NCI-H69 (cell line): ENCODE measurements at places on chromosomes 5 and 9.

DNA sequence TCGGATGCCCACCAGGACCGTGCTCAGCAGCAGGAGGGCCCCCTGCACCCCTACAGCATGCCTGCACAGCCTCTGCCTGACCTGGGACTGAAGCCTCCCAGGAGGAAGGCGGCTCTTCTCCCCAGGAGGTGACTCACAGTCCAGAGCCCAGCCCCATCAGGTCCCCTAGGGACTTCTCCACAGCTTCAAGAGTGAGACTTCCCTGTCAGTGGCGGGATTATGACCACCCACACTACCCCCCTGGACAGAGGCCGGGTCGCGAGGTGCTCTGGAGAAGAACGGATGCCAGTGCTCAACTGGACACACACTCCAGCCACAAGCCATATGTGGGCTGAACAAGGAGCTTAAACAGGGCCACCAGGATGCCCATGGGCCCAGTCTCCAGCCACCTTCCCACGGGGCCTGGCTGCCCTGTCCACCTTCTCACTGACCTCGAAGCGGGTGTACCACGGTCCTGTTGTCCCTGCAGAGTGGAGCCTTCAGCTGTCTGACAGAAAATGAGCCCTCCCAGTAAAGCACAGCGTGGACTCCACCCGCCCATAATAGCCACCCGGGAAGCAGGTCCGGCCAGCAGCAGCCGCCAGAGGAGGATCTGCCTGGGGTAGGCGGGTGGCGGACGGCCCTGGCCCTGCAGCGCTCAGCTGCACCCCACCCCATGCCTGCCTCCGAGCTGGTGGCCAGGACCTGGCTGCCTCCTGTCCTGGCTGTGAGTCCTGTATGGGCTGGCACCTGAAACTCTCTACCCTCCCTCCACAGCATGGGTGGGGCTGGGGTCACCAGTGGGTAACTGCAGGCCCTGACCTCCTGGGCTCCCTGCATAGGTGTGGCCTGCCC, 54.7 kb downstream of the SEMA4D start:
- DNase-seq = peak; percentile 10

DNA sequence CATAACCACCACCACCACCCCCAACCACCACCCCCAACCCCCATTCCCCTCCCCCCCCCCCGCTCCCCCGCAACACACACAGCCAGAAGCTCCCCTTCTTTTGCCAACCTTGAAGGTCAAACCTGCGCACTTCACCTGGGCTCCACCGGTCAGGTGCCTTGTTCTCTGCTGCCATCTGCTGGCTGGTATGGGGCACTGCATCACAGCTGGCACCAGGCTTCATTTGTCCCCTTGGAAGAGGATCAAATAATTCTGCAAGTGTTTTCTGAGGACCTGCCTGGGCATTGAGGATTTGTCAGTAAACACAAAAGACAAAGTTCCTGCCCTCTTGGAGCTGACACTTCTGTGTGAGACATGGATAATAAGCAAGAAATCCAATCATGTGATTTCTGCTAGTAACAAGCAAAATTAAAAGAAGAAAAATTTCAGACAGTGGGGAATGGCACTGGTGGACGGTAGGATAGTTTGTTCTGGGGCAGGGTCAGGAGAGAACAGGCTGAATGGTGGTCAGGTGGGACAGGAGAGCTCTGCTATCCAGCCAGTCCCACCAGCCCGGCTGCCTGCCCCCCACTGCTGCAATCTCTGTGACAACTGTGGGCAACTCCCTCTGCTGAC, 55.6 kb upstream of the LMX1B start:
- peak; percentile 64 for DNase-seq

DNA sequence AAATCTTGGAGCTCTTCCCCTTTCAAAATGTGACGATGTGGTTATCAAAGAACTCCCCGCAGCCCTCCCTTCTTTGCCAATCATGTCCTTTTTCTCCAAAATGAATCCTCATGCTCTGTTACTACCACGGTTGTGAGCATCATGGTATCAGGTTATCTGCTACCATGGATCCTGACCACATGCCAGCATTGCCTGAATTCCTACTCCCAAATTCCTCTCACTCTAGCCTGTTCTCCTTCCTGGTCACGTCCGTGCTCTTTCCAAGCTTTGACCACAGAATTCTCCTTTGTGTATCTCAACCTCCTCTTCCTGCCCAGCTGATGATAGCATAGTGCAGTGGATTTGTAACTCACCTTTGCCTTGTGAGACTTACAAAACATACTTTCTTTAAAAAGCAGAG, 59.5 kb upstream of the FBXL7 start:
- no peak for DNase-seq

- DNase-seq = peak; percentile 80
These were observed 89.1 kb upstream of the NFIB start for GRCh38 chr9:14403081-14403480.

DNA sequence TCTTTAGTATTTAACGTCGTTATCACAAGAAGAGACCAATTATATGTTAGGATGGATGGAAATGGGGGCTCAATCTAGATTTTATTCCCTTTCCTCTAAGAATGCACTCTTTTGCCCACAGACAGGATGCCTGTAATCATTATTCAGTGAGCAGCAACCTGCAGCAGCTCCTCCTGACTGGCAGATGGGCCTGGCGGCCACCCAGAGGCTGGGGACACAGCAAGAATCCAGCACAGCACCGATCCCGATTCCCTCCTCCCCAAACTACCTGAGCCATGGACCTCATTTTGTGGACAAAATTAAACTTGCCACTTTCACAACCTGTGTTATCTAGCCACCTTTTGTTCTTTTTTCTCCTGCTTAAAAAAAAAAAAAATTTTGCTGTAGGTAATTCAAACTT, 101.0 kb downstream of the USP20 start:
- DNase-seq = peak; percentile 20

DNA sequence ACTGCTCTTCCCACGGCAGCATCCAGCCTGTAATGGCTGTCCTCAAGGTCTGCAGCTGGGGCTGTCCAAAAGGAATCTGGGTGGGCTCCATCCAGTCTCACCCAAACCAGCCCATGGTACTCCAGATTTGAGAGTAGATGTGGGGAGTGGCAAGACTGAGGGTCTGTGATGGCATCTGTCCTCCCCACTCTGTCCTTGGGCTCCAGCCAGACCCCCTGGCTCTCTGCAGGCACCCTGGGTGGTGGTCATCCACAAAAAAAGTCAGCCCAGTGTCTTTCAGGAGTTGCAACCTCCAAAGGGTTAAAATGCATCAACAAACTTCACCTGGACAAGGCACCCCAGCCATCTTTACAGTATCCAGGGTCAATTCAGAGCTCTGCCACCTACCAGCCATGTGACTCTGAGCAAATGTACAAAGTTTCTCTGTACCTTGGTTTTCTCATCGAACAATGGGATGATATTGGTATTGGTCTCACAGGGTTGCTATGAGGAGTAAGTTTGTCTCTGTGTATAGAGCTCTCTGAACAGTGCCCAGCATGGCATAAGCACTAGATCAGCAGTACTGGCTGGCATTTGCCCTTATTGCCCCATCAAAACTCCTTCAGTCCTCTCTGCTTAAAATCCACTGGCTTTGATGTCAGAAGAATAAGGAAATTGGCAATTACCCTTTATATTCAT, 7.3 kb upstream of the S1PR3 start:
- no peak for DNase-seq

DNA sequence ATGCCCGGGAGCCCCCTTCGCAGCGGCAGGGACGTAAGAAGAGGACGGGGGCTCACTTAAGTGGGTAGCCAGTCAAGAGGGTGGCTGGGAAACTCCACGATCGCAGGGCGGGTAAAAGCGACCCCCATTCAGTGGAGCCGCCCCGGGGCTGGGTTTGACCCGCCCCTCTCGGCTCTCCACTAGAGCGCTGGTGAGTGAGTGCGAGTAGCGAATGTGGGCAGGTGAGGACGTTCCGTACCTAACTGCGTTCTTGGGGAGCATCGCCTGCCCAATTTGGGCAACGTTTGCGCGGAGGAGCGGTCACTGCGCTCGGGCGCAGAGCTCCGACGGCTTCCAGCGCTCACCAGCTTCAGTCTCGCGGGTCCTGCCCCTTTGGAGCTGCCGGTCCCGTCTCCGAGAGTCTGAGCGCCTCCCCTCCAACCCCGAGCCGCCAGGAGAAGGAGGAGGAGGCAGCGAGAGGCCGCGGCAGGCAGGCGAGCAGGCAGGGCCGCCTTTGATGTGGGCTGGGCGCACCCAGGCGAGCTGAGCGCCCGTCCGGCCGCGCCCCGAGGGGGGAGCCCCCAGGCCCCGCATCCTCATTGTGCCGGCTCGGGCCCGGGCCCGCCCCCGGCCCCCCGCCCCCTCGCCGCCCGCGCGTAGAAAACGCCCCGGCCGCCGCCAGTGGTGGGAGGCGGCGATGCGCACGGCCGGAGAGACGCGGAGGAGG, at the start of gene FGF18:
Gene FGF18, plus strand, starts transcription at position 666 of the 706 bp plus-strand sequence. CDS start 553 bp downstream, outside the sequence.
- peak; percentile 94 for DNase-seq

GRCh38 chr5:73214306-73214705, 41.3 kb downstream of the TMEM174 start:
- DNase-seq = no peak

GRCh38 chr5:89246252-89246651, 363.3 kb upstream of the MEF2C start:
- no peak for DNase-seq

- DNase-seq = no peak
These were observed 2.5 kb downstream of the FLT4 start for GRCh38 chr5:180646963-180647305.

GRCh38 chr5:53879708-53880323, 319.4 kb downstream of the NDUFS4 start:
- DNase-seq = peak; percentile 51

DNA sequence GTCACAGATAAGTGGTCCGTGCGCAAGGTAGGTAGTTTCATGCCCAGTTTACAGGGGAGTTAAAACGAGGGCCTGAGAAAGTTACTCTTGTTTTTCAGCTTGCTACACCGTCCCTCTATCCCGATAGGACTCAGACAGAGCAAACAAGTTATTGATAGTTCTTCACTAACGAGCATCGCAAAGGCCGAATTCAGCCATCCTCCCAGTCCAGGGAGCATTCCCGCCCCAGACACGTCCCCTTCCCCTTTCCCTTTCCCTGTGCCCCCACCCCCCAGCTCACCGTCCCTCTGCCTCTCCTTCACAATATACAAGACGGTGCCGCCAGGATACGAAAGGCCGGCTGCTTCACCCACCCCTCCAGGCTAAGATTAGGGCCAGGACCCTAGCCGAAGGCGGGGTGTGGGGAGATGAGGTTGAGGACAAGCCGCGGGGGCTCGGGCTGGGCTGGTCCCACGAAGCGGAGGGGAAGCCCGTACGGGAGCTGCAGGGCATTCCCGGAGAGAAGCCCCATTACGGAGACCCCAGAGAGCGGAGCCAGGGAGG, 599 bp downstream of the KIAA1191 start:
- no peak for DNase-seq

DNA sequence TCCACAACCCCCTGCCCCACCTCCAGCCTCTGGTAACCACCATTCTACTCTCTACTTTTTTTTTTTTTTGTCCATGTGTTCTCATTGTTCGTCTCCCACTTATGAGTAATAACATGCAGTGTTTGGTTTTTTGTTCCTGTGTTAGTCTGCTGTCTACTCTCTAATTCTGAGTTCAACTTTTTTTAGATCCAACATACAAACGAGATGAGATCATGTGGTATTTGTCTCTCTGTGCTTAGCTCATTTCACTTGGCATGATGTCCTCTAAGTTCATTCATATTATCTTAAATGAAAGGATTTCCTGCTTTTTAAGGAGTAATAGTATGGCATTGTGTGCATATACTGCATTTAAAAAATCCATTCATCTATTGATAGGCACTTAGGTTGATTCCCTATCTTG, 130.9 kb downstream of the NMUR2 start:
- DNase-seq = no peak

DNA sequence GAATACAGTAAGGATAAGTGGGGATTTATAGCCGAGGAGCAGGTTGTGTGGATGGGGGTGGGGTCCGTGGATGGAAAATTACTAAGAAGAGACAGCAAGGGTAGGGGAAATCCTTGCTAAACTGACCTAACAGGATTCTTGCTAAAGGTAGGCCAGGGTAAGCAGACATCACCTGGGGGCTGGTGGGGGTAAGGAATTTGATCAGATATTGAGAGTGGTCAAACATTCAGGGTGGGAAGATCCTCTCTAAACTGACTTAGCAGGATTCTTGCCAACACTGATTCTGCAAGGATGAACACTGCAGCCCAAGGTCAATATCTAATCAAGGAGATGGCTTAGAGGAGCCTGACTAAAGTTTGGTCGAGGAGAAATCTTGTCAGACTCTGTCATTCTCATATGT, 2.7 kb upstream of the PLGRKT start:
- no peak for DNase-seq

DNA sequence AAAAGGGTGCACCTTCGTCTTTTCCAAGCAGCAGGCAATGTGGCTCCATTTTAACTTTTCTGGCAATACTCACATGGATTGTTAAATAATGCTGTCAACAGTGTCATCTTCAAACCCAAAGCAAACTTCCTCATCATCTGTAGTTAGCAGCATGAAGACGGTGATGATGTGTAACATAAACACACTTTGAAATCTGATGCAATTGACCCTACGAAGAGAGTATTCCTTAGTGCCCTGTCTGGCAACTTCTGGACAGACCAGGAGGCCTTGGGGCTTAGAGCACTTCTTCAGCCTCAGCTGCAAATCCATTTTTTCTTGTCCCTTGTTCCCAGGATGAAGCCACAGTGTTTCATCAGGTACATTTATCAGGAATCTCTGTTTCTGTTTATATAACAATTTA, 149.1 kb downstream of the GHR start:
- no peak for DNase-seq

DNA sequence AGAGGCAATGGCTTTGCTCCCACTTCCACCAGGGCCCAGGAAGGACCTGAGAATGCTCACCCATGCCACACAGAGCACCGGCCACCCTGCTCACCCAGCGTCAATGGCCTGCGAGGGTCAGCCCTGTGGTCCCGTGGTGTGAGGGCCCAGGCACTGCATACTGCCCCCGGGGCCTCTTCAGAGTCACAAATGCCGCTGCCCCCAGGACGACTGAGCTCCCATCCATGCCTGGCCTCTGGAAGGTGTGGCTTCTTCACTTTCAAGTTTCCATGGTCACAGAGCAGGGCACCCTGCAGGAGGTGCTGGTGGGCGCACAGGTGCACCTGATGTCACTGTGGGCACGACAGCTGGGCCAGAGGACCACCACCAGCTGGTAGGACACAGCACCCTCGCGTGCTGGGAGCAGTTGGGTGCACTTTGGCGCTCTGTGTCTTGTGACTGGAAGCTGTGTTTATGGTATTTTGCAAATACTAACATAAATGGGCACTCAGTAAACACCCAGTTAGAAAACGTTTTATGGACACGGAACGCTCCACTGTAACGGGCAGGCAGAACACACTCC, 12.5 kb upstream of the ZDHHC11 start:
- no peak for DNase-seq

- peak; percentile 51 for DNase-seq
These were observed 74.1 kb upstream of the HSPA9 start for GRCh38 chr5:138649316-138649720.
